ENCODE measurements at places on chromosomes 11 and 22. TPM values are rescaled to one million over a fixed set of nuclear protein-coding genes. Genes with fewer than 3 reads are reported as not detected.

The ZDHHC13 gene
- 9.8 TPM for total RNA-seq

The CARD18 gene
- total RNA-seq: not detected

The KBTBD3 gene
- total RNA-seq: 3.2 TPM

The ANO1 gene
- 0.59 TPM for total RNA-seq

The MAPK8IP1 gene
- 46.0 TPM for total RNA-seq

- no peak for DNase-seq
- no peak overlapping the region for H3K27ac ChIP-seq
- H3K4me3 ChIP-seq: no peak overlapping the region
- H3K4me1 ChIP-seq: peaks cover 33% of the 10 kb centered on the region
- H3K27me3 ChIP-seq: no peaks in the 10 kb centered on the region
These were observed 7.7 kb downstream of the HIPK3 start for GRCh38 chr11:33264926-33265325.

GRCh38 chr11:63445720-63446119 lies 45.2 kb downstream of the PLAAT5 start:
- DNase-seq: no peak
- no peaks in the 10 kb centered on the region for H3K36me3 ChIP-seq
- H3K27ac ChIP-seq: no peak overlapping the region
- H3K4me3 ChIP-seq: no peak overlapping the region
- H3K27me3 ChIP-seq: peaks cover 12% of the 10 kb centered on the region

- H3K27me3 ChIP-seq: no peaks in the 10 kb centered on the region
- H3K36me3 ChIP-seq: no peaks in the 10 kb centered on the region
- no peak overlapping the region for H3K27ac ChIP-seq
- DNase-seq: no peak
These were observed 25.9 kb downstream of the MOV10L1 start for GRCh38 chr22:50115693-50116092.

DNA sequence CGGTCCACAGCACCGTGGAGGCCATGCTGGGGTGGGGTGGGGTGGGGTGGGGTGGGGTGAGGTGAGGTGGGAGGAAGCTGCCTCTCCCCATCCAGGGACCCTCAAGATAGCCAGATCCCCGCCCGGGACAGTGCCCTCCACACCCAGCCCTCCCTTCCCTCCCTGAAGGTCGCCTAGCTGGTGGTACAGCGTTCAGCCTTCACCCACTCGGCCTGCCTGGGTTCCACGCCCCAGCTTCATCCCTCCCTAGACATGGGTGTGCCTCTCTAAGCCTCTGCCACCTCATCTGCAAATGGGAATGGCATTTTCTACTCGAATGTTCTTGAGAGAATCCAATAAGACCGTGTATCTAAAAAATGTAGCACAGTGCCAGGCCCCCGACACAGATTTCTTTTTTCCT lies 17.8 kb downstream of the KCTD17 start:
- no peaks in the 10 kb centered on the region for H3K36me3 ChIP-seq
- no peak overlapping the region for H3K27ac ChIP-seq
- no peak overlapping the region for H3K4me3 ChIP-seq

GRCh38 chr11:112834277-112834755 lies 126.9 kb upstream of the NCAM1 start:
- H3K4me1 ChIP-seq: peaks cover 17% of the 10 kb centered on the region
- no peak overlapping the region for H3K4me3 ChIP-seq
- DNase-seq: peak; percentile 63
- H3K27ac ChIP-seq: no peak overlapping the region

DNA sequence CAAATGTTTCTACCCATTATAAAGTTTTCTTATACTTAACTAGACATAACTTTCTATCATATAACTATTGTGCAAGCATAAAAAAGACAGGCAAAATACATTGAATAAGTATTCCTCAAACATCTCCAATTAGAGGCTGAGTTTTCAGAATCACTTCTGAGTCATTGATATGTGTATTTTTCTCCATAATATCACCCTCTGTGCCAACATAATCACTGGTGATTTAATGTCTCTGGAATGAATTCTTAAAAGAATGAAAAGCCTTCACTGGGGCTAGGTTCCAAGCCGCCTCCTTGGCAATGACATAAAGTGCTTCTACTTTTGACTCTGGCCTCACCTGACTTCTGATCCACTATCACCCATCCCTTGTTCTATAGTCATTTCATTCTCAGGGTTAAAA lies 197.0 kb upstream of the E2F8 start:
- H3K4me3 ChIP-seq: no peak overlapping the region
- H3K27me3 ChIP-seq: no peaks in the 10 kb centered on the region
- H3K4me1 ChIP-seq: no peaks in the 10 kb centered on the region
- H3K36me3 ChIP-seq: no peaks in the 10 kb centered on the region

- no peaks in the 10 kb centered on the region for H3K27me3 ChIP-seq
- H3K36me3 ChIP-seq: no peaks in the 10 kb centered on the region
- peak; percentile 72 for DNase-seq
These were observed 46.0 kb downstream of the CNTN5 start for GRCh38 chr11:99066618-99067317.

DNA sequence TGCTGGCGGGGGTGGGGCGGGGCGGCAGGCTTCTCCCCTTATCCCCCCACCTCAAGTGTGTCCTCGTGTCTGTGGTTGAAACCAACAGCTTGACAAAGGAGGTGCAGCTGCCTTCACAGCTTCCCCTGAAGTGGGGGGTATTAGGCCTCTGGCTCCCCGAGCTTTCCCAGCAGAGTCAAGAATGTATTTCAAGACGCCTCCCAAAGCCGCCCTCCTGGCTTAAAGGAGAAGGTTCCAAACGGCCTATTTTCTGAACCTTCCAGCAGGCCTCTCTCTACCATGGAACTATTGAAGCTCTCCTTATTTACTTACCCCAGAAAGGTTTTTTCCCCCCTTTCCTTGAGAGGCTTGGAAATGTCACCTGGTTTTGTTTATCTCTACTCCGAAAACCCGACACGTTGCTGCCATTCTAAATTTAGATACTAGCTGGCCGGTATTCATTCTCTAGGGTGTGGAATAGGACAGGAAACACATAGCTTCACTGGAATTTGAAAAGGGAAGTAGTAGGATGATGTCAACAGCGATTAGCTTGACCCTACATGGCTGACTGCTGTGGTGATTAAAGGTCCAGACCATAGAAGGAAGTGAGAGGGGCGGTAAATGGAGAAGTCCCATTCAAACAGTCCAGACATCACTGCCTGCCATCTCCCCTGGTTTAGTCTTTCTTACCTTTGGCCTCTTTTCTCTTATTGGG lies 671 bp upstream of the PICALM start:
- peak; percentile 75 for DNase-seq
- peak overlapping the region; percentile 90 for H3K27ac ChIP-seq
- peak overlapping the region; percentile 76 for H3K4me3 ChIP-seq
- no peaks in the 10 kb centered on the region for H3K36me3 ChIP-seq
- peaks cover 29% of the 10 kb centered on the region for H3K4me1 ChIP-seq
- H3K27me3 ChIP-seq: no peaks in the 10 kb centered on the region

DNA sequence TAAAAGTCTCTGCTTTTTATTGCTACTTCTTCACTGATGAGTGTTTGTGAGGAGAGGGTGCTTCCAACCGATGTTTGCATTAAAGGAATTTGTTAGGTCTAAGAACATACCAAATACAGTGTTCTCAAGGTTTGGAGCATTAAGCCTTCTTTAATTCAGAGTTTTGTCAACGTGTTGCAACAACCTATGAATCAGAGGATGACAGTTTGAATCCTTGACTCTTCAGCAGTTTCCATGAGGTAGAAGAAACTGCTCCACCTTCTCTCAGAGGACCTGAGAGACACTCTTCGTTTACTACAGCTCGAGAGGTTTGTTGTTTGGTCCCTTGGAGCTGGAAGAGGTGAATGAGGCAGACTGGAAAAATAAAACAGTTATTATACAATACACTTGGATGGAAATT lies 55.7 kb downstream of the NCAM1 start:
- no peak overlapping the region for H3K4me3 ChIP-seq
- H3K27ac ChIP-seq: no peak overlapping the region
- no peaks in the 10 kb centered on the region for H3K36me3 ChIP-seq
- H3K4me1 ChIP-seq: peaks cover 12% of the 10 kb centered on the region

- no peak for DNase-seq
- no peaks in the 10 kb centered on the region for H3K4me1 ChIP-seq
- no peak overlapping the region for H3K4me3 ChIP-seq
- no peaks in the 10 kb centered on the region for H3K27me3 ChIP-seq
These were observed 113.4 kb upstream of the RRM1 start for GRCh38 chr11:3981084-3981633.

DNA sequence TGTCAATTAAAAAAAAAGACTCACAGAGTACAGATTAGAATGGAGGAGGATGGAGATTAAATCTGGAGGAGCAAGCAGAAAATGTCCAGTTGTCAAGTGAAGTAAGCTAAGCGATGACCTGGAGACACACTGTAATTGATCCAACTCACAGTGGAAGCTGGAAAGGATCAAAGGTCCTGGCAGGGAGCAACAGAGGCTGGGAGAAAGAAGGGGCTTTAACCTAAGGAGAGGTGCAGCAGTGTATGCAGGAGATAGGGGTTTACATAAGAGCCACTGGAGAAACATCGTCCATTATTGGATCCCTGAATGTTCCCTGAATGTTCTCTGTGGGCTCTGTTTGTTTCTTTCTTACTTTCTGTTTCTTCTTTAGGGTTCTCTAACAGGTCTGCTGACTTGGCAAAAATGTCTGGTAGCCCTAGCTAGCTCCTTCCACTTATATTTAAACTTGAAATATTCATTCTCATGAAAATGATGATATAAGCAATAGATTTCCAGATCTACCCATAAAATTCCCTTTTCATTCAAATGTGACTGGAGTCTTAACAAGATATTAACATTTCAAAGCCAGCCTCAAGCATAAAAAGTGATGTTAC lies 30.1 kb upstream of the CAT start:
- H3K36me3 ChIP-seq: no peaks in the 10 kb centered on the region
- DNase-seq: no peak
- H3K27me3 ChIP-seq: peaks cover 21% of the 10 kb centered on the region

DNA sequence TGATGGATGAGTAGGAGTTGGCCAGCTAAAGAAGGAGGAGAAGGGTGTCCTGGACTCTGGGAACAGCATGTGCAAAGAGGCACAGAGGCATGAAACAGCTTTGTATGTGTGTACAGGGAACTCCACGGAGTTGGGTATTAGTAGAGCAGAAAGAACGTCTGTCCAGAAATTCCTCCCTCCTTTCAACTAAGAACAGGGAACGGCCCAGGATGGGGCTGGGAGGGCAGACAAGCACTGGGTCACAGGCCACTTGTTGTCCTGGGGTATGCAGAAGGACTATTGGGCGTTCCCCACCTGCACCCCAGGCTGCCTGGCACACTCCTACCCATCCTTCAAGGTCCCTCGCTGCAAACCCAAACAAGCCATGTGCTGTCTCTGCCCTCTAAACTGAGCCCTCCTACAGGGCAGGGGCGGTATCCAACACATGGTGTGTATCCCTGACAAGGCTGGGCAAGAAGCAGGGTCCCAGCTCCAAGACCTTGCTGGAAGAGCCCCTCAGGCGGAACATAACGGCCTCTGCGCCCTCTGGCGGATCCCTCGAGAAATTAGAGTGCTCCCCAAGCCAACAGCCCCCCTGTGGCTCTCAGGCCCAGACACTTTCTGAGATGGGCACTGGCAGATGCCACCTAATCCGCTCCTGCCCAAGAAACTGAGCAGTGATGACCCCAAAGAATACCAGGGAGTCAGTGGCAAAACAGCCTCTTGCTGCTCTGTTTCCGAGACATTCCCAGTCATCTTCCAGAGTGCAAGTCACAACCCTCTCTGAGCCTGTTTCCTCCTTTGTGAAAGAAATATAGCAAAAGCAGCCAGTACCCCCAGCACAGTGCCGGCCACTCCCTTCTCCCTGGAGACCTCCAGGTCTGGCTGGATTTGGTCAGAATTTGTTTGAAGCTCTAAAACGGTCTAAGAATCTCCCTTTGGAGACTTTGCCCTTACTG lies 1.6 kb upstream of the ELFN2 start:
- no peak overlapping the region for H3K4me3 ChIP-seq
- H3K27me3 ChIP-seq: peaks cover 35% of the 10 kb centered on the region
